Fibroblast of skin of scalp (primary cell): ENCODE measurements at places on chromosomes 1 and 21.

DNA sequence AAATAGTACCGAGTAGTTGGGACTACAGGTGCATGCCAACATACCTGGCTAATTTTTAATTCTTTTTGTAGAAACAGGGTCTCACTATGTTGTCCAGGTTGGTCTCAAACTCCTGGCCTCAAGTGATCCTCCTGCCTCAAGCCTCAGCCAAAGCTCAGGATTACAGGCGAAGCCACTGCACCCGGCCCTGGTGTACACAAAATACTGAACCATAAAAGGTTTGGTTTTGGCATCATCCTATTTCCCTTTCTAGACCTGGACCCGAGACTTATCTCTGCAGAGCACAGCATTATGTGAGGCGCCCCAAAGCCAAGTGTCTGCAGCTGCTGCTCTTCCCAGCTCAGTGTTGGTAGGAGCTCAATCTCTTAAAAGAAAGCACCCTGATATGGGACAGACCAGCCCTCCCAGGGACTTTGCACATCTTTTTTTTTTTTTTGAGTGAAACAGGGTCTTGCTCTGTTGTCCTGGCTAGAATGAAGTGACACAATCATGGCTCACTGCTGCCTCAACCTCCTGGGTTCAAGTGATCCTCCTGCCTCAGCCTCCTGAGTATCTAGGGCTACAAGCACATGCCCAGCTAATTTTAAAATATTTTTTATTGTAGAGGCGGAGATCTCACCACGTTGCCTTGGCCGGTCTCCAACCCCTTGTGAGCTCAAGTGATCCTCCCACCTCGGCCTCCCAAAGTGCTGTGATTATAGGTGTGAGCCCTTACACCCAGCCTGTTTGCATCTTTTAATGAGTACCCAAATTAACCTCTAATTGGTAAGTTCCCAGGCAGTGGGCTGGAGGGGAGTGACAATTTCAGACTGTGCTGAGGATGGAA, 20.4 kb downstream of the TEX35 start:
- DNase-seq, result no peak

DNA sequence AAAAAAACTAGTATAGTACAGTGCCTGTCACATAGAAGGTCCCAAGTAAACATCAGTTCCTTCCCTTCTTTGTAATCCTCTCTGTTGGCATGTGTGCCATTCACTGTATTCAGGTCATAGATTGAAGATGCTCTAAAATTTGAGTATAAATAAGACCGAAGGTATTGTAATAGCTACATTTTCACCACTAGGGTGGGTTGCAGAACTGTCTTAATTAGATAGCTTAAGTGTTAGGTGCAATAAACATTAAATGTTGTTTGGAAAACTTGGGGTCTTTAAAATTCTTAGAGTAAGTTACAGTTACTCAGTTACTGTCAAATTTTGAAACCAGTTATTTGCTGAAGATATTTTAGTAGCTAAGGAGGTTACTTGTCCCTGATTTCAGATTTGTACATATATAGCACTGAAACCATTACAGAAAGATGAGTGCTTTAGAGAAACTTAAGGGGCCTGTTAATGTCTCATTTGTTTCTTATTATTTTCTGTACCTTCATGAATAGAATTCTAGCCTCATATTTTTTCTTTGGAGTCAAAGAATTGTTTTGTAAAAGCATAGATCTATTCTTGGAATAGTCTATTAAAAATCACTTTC, 24.3 kb downstream of the PER3 start:
- peak; percentile 33 for DNase-seq

GRCh38 chr1:18151436-18152122, 44.0 kb downstream of the IGSF21 start:
- peak; percentile 71 for DNase-seq

- DNase-seq, result no peak
Measured at GRCh38 chr1:30981172-30981571, 72.6 kb upstream of the SDC3 start.

GRCh38 chr1:186754542-186755145, 74.1 kb upstream of the PLA2G4A start:
- no peak for DNase-seq

- no peak for DNase-seq
Measured at GRCh38 chr1:167554028-167554779, 642 bp upstream of the CREG1 start.

DNA sequence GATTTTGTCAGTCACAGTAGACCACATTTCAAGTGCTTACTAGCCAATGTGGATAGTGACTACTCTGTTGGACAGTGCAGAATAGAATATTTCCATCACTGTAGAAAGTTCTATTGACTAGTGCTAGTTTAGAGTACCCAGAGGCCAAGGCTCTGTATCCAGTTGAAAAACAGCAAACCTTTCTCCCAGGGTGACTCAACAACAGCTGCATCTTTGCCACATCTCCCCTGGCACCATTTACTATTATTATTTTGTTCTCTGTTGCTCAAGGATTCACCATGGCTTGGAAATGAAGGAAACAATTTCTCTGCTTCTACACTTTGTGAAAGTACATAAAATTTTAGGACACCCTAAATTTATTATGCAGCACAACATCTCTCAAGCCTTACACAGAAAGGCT, 85.3 kb upstream of the WDR26 start:
- DNase-seq, result no peak

DNA sequence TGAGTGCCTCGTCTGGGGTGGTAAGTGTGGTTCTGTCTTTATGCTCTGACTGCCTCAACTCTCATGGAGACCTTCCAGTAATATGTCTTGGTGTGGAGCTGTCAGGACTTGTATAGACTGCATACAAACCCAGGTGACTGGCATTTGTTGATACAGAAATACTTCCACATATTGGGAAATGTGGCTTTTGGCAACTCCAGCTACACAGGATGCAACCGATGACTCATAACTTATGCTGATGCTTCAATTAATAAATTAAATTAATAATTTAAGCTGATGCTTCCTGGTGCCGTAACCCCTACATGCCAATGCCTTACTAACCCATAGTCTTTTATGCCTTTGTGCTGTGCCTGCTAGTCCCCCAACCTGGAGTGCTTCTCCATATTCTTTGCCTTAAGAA, 72.3 kb upstream of the ARTN start:
- DNase-seq, result peak; percentile 39

DNA sequence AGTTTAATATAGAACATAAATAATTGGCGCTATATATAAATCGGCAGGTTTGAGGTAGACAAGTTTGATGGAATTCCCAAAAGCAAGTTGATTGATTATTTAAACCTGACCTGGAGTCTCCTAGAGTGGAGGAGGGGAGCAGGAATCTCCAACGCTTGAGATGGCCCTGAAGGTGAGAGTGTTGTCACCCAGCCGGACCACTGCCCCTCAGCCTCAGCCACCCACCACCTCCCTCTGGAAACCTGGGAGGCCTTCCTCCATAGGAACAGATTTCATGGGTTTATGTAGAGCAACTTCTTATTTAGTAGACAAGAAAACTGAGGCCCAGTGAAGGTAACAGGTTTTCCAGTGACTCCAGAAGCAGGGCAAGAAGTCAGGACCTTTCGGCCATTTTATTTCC, 389.5 kb downstream of the KIF26B start:
- no peak for DNase-seq

DNA sequence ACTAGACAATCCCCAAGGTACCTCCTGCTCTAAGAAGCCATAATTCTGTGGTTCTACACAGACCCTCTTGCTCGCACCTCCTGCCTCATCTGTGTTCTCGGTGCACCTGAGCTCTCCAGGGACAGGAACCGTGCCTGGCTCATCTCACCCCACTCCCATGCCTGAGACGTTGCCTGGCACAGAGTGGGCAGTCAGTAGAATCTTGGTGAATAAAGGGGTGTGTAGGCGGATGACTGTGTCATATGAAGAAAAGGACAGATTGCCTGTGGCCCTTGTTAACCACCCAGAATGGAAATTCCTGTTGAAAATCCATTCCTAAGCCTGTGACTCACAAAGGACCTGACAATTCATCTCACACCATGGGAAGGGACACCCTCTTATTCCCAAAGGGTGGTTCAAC, 92.9 kb downstream of the KCNN3 start:
- no peak for DNase-seq

- DNase-seq, result no peak
Measured at GRCh38 chr1:118116909-118117308, 68.1 kb downstream of the SPAG17 start.

- DNase-seq, result no peak
Measured at GRCh38 chr1:229310833-229311232, 32.0 kb downstream of the CCSAP start.

GRCh38 chr1:10679496-10680220, 116.8 kb downstream of the CASZ1 start:
- DNase-seq, result peak; percentile 67

- no peak for DNase-seq
Measured at GRCh38 chr1:162924179-162924578, 63.2 kb upstream of the CCDC190 start.

- peak; percentile 70 for DNase-seq
Measured at GRCh38 chr21:31564439-31564838, 95.1 kb upstream of the SOD1 start.

DNA sequence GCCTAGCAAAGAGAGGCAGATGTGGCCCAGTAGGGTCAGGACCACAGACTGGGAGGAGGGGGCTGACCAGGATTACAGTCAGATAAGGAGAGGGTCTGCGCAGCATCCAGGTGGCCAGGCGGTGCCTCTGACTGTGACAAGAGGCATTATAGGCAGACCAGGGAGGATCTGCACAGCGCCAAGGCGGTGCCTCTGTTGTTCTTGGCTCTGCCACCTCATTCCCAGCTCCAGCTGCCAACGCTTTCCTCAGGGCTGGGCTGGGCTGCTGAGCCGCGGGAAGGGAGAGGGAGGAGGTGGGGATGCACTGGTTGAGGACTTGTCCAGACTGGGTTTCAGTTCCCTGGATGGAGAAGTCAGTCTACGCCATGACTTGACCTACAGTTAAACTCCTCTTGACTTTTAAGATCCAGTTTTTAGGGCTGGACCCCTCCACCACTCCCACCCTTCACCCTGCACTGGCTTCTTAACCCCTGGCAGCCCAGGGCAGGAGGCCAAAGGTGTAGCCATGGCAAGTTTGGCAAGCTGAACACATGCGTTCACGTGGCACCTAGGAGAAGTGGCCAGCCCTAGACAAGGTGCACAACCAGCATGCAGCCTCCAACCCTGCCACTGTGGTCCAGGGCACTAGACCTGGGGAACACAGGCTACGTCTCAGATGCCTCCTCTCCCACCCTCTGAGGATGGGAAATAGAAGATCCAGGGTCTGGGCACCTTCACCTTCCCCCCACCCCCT, 4.5 kb upstream of the CRABP2 start:
- peak; percentile 77 for DNase-seq

DNA sequence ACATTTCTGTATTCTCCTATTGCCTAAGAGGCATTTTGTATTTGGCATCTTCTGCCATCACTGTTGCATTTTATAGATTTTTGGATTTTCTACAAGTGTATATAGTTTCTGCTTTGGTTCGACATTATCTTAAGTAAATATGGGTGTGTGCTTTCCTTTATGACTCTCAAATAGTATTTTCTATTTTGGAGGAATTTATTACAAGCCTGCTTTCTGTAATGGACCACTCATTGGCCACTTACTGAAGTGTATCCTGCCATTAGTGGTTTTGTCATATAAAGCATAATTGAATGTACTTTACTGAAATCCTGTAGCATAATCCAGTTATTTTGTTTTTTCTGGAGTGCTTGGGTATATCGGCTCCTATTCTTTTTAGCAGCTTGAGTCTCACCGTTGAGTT, 184.3 kb downstream of the PATJ start:
- DNase-seq, result no peak

GRCh38 chr1:56147459-56147858, 431.9 kb downstream of the PLPP3 start:
- DNase-seq, result no peak

DNA sequence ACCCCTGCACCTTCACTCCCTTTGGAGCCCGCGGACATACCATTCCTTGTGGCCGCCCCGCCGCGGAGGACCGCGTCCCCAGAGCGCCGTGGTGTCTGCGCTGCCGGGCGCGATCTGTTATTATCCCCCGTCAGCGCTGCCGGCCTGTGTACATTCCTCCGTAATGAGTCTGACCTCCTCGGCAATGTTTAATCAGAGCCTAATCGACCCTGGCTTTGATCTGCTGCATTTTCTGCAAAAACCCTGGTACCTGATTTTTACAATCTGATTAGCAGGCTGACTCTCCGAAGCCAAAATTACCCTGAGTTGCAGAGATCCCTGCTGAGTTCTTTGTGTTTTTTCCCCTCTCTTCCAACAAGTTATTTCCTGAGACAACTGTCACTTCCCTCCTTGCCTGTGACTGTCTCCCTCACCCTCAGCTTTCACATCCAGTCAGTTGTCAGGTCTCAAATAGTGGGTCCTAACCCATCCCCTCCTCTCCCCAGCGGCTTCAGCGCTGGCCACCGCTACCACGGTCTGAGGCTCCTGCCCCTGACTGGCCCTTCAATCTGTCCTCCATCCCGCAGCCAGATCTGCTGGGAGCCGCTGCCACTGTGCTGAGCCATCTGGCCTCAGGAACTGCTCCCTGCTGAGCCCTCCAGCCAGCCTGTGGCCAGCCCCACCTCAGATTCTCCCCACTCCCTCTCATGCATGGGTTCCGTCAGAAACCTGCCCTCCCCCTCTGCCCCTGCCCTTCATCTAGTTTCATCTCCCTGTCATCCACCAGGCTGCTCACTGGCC, 53.5 kb downstream of the GLIS1 start:
- peak; percentile 61 for DNase-seq

GRCh38 chr1:53260631-53261247, 22.4 kb upstream of the MAGOH start:
- DNase-seq, result no peak

GRCh38 chr1:229019663-229020271, 251.1 kb upstream of the RAB4A start:
- no peak for DNase-seq

DNA sequence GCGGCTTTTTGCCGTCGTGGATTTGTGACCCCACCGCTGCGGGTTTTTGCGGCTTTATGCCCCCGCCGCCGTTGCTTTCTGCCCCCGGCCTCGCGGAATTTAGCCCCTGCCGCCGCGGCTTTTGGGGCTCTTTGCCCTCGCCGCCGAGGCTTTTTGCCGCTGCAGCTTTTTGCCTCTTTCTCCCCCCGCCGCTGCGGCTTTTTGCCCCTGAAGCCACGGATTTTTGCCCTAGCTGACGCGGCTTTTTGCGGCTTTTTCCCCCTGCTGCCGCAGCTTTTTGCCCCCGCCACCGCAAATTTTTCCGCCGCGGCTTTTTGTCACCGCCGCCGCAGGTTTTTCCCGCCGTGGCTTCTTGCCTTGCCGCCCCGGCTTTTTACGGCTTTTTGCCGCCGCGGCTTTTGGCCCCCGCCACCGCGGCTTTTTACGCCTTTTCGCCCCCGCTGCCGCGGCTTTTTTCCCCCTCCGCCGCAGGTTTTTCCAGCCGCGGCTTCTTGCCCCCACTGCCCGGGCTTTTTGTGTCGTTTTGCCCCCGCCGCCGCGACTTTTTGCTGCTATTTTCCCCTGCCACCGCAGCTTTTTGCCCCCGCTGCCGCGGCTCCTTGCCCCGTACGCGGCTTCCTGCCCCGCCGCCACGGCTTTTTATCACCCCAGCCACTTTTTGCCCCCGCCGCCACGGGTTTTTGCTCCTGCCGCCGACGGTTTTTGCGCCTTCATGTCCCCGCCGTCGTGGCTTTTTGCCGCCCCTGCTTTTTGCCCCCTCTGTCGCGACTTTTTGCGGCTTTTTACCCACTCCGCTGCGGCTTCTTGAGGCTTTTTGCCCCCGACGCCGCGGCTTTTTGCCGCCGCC, 3933.6 kb downstream of the SRGAP2C start:
- DNase-seq, result no peak

- DNase-seq, result no peak
Measured at GRCh38 chr1:1068517-1069055, 5.5 kb downstream of the RNF223 start.

GRCh38 chr1:1117469-1117831, 1.6 kb upstream of the C1orf159 start:
- DNase-seq, result no peak
